ENCODE measurements at places on chromosomes 5 and 9. TPM values are rescaled to one million over a fixed set of nuclear protein-coding genes. Genes with fewer than 3 reads are reported as not detected.

Gene SLC36A2
- not detected for total RNA-seq

Gene PLEKHG4B
- total RNA-seq: 0.78 TPM

Gene SPINK4
- not detected for total RNA-seq

Gene HRCT1
- not detected for total RNA-seq

Gene ANKRD34B
- total RNA-seq: 0.07 TPM

Gene FGD3
- 0.17 TPM for total RNA-seq

Gene MYMK
- total RNA-seq: not detected
